Mononuclear cell (primary cell): ENCODE measurements at places on chromosomes 6 and 20. TPM values are rescaled to one million over a fixed set of nuclear protein-coding genes. Genes with fewer than 3 reads are reported as not detected.

Gene SOX12
- 1.3 TPM for total RNA-seq

Gene OXT
- total RNA-seq: not detected

Gene TMX4
- 51.1 TPM for total RNA-seq

Gene MUCL3
- not detected for total RNA-seq

Gene REM1
- 0.10 TPM for total RNA-seq

Gene TGM6
- not detected for total RNA-seq

Gene ASIP
- total RNA-seq: 1.3 TPM

Gene FOXC1
- 0.10 TPM for total RNA-seq

Gene TREML4
- total RNA-seq: not detected

Gene CFB
- total RNA-seq: 3.1 TPM

Gene PDCD2
- total RNA-seq: 50.6 TPM

Gene TUBB2B
- total RNA-seq: 0.84 TPM

Gene GATA5
- total RNA-seq: not detected

Gene HFE
- total RNA-seq: 1.5 TPM

Gene ENPP5
- total RNA-seq: 0.42 TPM

Gene ID4
- total RNA-seq: not detected

Gene C6orf52
- not detected for total RNA-seq

Gene GRM1
- total RNA-seq: not detected

Gene IDH3B
- 103 TPM for total RNA-seq

Gene CCN6
- not detected for total RNA-seq

Gene GSTA2
- total RNA-seq: not detected

Gene GHRH
- total RNA-seq: not detected

Gene NOTCH4
- total RNA-seq: 5.6 TPM

Gene LMBRD1
- 70.5 TPM for total RNA-seq
